CD4-positive, alpha-beta T cell treated with Interleukin-1 beta for 1 hour (primary cell): ENCODE measurements at places on chromosomes 1 and 21.

- DNase-seq: no peak
Measured at GRCh38 chr1:219784660-219785381, 143.5 kb downstream of the SLC30A10 start.

DNA sequence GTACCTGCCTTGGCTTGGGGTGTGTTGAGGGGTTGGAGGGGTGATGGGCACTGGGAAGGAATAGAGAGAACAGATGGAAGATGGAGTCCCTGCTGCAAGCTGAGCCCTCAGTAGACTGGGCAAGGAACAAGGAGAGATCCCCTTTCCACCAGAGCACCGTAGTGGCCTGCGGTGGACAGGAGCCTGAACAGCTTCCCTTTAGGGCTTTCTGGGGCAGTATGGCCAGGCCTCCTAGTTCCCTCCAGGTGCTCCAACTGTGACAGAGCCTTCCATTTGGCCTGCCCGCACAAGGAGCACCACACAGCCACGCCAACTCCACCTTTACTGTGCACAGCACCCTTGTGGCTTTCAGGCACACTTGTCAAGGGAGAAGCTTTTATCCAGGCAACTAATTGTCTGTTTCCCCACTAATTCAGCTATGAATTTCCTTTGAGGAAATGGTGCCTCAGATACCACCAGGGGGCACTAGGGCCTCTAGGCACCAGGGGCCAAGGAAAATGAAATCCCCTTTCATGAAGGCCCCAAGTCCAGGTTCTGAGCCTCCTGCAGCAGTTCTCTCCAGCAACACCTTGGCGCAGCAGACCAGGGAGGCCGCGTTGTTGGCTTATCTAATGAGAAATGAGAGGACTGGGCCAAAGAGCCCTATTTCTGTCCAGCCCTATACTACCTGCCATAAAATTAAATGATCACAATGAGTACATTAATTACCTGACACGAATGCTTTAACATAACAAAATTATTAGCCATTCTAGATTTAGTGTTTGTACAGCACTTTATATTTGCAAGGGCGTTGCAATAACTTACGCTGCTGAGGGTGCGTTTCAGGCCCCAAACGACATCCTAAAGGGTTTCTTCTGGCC is 23.1 kb upstream of the ERI3 start:
- peak; percentile 46 for DNase-seq

GRCh38 chr1:213138391-213138790 is 87.3 kb downstream of the RPS6KC1 start:
- DNase-seq: no peak

DNA sequence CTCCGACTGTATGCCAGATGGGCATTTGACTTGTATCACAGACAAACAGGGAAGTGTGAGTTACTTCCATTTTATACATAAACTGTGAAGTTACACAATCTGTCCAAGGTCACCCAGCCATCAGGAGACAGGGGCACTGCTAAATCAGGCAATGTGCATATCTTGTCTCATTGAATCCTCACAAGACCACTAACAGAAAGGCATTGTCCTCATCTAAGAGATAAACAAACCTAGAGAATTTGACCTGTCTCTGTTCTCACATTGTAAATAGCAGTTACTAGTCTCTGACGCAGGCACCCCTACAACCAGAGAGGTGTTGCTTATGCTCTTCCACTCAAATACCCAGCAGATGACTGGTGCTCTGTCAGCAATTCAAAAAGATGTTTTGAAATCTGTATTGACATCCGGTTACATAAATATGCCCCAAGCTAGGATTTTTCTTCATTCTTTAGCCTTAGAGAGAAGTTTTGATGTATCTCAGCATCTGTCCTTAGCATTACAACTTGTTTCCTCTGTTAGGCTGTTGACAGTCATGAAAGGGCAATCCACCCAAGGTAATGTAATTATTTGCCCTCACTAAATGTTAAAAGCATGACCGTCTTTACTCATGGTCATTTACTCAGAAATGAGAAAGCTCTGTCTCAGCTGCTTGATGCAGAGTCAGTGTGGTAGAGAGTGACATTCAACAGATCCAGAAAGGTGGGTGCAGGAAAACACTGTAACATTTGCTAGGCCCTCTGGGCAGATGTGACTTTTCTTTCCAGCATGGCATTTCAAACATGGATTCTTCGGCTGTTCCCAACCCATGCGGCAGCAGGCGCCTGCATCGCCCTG is 51.9 kb upstream of the ZNF326 start:
- no peak for DNase-seq

DNA sequence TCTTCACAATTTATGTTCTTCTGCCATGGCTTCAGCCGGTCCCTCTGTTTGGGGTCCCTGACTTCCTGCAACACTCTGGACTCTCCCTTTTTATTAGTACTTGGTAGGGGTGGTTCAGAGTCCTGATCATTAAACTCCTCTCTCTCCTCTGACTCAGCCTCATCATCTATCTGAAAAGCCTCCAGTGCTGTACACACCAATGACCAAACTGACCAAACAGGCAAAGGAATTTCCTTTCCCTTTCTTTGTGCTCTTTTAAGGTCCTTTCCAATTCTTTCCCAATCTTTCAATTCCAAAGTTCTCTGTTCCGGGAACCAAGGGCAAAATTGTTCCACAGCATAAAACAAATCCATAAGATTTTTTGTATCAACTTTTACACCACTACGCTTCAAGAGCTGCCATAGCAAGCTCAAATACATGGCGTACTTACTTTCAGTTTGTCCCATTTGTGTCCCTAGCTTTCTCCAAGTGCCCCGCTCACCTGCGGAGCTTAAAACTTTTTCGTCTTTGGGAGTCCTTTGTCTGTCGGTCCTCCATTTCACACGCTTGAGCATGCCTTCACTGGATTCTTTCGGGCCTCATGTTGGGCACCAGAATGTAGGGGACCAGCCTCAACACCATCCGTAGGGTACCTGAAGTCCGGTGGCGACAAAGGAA is 9.6 kb downstream of the DAP3 start:
- no peak for DNase-seq
